ENCODE measurements at places on chromosomes 7 and 10. TPM values are rescaled to one million over a fixed set of nuclear protein-coding genes. Genes with fewer than 3 reads are reported as not detected.

DNA sequence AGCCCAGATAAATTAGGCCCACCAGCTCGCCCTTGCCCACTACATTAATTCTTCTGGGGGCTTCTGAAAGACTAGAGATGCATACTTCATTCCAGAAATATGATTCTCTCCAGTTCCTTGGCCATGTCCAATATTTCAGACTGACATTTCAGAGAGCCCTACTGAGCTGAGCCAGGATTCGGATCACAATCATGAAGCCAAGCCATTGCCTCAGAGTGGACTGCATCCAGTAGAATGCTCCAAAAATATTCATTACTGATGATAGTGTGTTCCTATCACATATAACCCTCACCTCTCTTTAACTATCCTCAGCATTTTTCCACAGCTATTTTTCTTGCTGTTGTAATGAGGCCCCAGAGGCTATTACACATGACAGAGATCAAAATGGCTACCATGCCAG, 38.7 kb downstream of the ARMH3 start:
- H3K36me3 ChIP-seq, result peaks cover 10% of the 10 kb centered on the region
- H3K27ac ChIP-seq, result no peak overlapping the region
- H3K4me3 ChIP-seq, result no peak overlapping the region
- H3K27me3 ChIP-seq, result no peaks in the 10 kb centered on the region
- H3K4me1 ChIP-seq, result no peaks in the 10 kb centered on the region

- DNase-seq, result no peak
- no peak overlapping the region for H3K4me3 ChIP-seq
- no peaks in the 10 kb centered on the region for H3K27me3 ChIP-seq
- H3K4me1 ChIP-seq, result no peaks in the 10 kb centered on the region
- no peak overlapping the region for H3K27ac ChIP-seq
Measured at GRCh38 chr7:86149024-86149665, 494.6 kb upstream of the GRM3 start.

GRCh38 chr10:34918776-34919315, 103.8 kb upstream of the PARD3 start:
- peaks cover 3% of the 10 kb centered on the region for H3K27me3 ChIP-seq
- no peaks in the 10 kb centered on the region for H3K36me3 ChIP-seq
- no peak overlapping the region for H3K27ac ChIP-seq
- DNase-seq, result no peak
- no peak overlapping the region for H3K4me3 ChIP-seq

DOCK1 gene
- total RNA-seq, result 0.29 TPM

DGKI gene
- 7.0 TPM for total RNA-seq
